Caco-2 (cell line): ENCODE measurements at places on chromosomes 12 and 14. TPM values are rescaled to one million over a fixed set of nuclear protein-coding genes. Genes with fewer than 3 reads are reported as not detected.

GYS2 gene
- 0.66 and 1.3 TPM in 2 replicates for total RNA-seq

ADSS1 gene
- total RNA-seq: 1.6 and 3.2 TPM in 2 replicates

LRFN5 gene
- not detected in 2 replicates for total RNA-seq

MORN3 gene
- total RNA-seq: 21.8 and 36.5 TPM in 2 replicates

HOXC5 gene
- 3.4 and 3.6 TPM in 2 replicates for total RNA-seq

TNFRSF1A gene
- 79.0 and 79.4 TPM in 2 replicates for total RNA-seq

BRMS1L gene
- 10.4 and 11.4 TPM in 2 replicates for total RNA-seq

LRP6 gene
- 72.7 and 78.4 TPM in 2 replicates for total RNA-seq

POTEM gene
- not detected in 2 replicates for total RNA-seq

RHEBL1 gene
- total RNA-seq: 2.5 and 2.6 TPM in 2 replicates

CRACR2A gene
- 15.4 and 16.5 TPM in 2 replicates for total RNA-seq

- H3K27ac ChIP-seq: no peak overlapping the region
- no peaks in the 10 kb centered on the region for H3K27me3 ChIP-seq
- no peaks in the 10 kb centered on the region for H3K4me1 ChIP-seq
- H3K36me3 ChIP-seq: no peaks in the 10 kb centered on the region
- DNase-seq: no peak
- H3K4me3 ChIP-seq: no peak overlapping the region
These were observed 5.7 kb upstream of the CHGA start for GRCh38 chr14:92917041-92917940.

GRCh38 chr14:74392616-74393570 is 33.1 kb downstream of the SYNDIG1L start:
- no peaks in the 10 kb centered on the region for H3K36me3 ChIP-seq
- H3K4me3 ChIP-seq: no peak overlapping the region
- H3K27ac ChIP-seq: no peak overlapping the region
- no peaks in the 10 kb centered on the region for H3K4me1 ChIP-seq
- no peaks in the 10 kb centered on the region for H3K27me3 ChIP-seq
- no peak for DNase-seq

DNA sequence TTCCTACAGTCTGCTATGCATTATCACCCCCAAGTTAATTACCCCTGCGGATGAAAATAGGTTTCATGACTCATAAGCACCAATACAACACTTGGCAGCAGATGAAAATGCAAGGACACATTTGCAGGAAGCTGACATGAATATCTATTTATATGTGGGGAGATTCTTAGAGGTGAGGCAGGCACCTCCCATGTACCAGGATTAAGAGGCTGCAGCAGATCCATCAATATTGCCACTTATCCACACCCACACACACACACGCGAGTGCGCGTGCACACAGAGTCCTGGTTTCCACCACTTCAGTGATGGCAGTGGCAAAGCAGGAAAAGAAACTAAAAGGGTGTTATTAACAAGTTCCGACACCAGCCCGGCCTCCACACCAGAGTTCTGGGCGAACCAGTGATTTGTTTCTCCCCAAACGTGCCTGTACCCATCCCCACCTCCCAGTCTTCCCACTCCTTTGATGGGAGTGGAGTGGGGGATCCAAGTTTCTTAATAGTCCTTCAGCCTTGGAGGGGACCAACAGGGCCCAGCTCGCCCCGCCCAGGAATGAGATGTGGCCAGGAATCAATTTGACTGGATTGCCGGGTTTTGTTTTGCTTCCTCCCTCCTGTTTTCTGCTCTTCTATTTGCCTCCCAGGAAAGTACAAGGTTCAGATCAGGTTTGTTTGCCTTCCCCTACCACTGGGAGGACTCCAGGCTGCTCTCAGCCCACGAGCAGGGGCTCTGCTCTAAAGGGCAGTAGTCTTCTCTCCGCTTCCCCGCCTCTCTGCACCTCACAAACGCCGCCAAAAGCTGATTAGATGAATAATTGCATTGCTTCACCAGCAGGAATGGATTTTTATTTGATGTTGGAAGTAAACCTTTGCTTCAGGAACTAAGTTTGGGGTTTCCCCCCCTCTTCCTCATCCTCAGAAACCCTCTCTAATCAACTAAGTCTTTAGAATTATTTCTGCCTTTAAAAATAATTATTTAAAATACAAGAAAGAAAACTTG is 5.2 kb downstream of the IRF2BPL start:
- H3K27me3 ChIP-seq: no peaks in the 10 kb centered on the region
- H3K4me3 ChIP-seq: 0 out of 2 replicates have a peak overlapping the region, but pooled peaks have one; percentile 3
- peak overlapping the region; percentile 63 for H3K27ac ChIP-seq
- peaks cover 39% of the 10 kb centered on the region for H3K4me1 ChIP-seq
- no peaks in the 10 kb centered on the region for H3K36me3 ChIP-seq
- DNase-seq: peak; percentile 89

DNA sequence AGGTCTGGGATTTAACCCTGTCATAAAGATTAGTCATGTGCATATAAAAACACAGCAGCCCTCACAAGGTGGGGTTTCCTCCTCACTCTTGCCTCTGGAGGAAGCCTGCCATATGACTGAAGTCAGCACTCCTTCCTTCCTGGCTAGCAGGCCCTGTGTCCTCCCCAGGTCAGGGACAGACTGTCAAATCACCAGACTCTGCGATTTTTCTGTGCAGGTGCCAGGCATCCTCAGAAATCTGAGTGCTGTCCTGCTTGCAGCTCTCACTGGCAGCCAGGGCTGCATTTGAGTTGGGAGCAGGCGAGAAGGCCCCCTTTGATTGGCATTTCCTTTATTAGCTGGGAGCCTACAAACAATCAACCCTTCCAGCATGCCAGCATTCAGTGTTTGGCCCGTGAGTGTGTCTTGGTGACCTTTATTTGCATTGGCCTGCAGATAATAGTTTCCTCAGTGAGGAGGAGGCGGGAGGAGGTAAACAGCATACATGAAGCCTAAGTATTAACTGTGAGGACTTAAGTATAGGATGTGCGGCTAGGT is 183.8 kb upstream of the ARHGAP5 start:
- H3K4me1 ChIP-seq: peaks cover 6% of the 10 kb centered on the region; the same call in 1 of the 2 replicates
- H3K27ac ChIP-seq: no peak overlapping the region
- no peaks in the 10 kb centered on the region for H3K27me3 ChIP-seq
- H3K4me3 ChIP-seq: no peak overlapping the region

- H3K4me3 ChIP-seq: peak overlapping the region; percentile 85
- no peaks in the 10 kb centered on the region; the same call in 1 of the 2 replicates for H3K27me3 ChIP-seq
- H3K4me1 ChIP-seq: peaks cover 5% of the 10 kb centered on the region; the same call in 1 of the 2 replicates
- no peaks in the 10 kb centered on the region for H3K36me3 ChIP-seq
- no peak for DNase-seq
These were observed 287 bp upstream of the SLC2A13 start for GRCh38 chr12:40106202-40106533.

DNA sequence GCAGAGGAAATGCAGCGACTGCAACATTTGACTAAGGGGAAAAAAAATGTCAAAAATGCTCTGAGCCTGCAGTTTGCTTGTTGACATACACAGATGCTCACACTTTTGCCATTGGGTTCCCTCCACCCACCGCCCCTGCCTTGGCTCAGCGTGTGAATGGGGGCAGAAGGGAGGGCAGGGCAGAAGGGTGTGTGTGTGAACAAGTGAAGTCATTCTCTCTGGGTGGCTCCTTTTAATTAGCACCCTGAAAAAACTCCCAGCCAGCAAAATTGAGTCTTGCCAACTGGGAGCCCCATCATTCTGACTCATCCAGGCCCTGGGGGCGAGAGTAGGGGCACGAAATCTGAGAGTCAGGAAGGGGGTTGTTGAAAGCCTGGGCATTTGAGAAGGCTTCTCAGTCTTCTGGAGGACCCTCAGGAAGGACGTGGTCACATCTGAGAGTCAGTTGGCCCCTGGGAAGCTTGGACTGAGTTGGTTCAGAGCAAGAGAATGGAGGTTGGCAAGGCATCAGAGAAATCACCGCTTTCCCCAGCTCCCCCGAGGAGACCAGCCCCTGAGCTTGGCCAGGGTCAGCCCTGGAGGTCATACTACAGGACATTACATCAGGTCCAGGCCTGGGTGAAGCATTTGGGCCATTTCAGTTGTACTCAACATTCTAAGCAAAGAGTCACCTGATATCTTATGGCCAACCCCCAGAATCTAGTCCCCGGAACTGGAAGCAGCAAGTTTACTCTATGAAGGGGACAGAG is 22.7 kb upstream of the KRT78 start:
- H3K4me1 ChIP-seq: peaks cover 38% of the 10 kb centered on the region
- no peak overlapping the region for H3K4me3 ChIP-seq
- DNase-seq: no peak

DNA sequence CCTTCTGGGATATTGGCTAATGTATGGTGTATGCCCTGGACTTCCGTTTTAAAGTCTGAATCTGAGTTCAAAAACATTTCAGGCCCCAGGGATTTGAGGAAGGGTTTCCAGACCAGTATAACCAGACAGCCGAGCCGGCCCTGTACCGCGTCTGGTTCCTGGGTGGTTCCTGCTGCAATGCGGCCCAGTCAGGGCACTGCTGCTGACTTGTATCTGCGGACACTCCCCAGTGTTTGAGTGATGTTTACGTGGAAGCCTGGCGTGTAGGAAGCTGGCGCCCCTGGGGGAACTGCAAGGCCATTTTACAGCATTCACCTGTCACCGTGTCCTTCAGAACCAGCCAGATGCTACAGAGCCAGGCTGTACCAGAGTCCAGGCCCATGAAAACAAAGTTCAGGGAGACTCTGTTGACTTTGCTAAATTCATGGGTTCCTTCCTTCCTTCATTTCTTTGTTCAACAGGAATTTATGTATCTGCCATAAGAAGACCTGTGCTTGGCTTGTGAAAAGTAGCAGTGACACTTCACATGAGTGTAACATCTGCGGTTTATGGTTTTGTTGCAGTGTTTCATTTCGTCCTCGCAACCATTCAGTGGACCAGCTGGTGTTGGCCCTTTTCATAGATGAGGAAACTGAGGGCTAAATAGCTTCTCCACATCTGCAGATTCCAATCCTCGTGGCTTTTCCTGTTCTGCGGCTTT is 16.8 kb downstream of the EML1 start:
- DNase-seq: no peak
- H3K4me3 ChIP-seq: no peak overlapping the region
- no peaks in the 10 kb centered on the region for H3K27me3 ChIP-seq
- no peaks in the 10 kb centered on the region for H3K36me3 ChIP-seq
- H3K4me1 ChIP-seq: no peaks in the 10 kb centered on the region

GRCh38 chr14:58717813-58718212 is 80.1 kb downstream of the DACT1 start:
- no peaks in the 10 kb centered on the region for H3K27me3 ChIP-seq
- H3K27ac ChIP-seq: no peak overlapping the region
- H3K4me1 ChIP-seq: no peaks in the 10 kb centered on the region
- H3K4me3 ChIP-seq: no peak overlapping the region
- DNase-seq: no peak

DNA sequence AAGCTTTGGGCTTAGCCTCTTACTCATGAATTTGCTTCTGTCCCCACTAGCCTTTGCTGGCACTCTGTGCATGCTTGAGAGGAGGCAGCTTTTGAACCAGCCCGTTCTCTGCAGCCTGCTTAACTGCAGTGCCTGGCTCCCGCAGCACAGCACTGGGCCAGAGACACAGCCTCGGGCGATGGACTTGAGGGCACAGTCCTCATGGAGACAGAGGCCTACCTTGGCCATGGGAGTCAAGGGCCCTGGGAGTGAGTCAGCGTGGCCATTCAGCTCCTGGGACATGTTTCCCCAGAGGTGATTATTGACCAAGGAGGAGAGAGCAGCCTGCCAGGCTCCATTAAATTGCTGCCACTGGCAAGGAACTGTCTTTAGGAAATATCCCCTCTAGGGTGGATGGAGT is 93.5 kb downstream of the SMOC1 start:
- H3K36me3 ChIP-seq: no peaks in the 10 kb centered on the region
- H3K27ac ChIP-seq: no peak overlapping the region
- peaks cover 19% of the 10 kb centered on the region for H3K4me1 ChIP-seq

DNA sequence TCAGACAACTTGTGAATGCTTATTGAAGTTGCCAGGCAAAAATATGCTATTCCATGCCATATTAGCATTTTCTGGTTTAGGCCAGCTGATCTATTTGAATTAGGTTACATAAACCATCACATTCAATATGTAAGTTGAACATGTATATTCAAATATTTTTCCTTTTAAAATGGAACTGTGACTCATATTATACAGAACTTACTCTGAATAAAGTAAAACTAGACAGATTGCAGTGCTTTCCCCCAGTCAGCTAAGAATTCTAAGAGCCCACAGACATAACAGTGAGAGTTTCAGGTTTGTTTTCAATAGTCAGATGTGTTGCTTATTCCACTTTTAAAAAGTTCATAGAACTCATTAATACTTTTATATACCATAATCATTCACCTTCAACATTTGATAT is 119.8 kb downstream of the MGST1 start:
- H3K27ac ChIP-seq: no peak overlapping the region
- no peaks in the 10 kb centered on the region for H3K27me3 ChIP-seq

- no peaks in the 10 kb centered on the region for H3K4me1 ChIP-seq
- no peak overlapping the region for H3K4me3 ChIP-seq
- no peak overlapping the region for H3K27ac ChIP-seq
- DNase-seq: no peak
- H3K36me3 ChIP-seq: no peaks in the 10 kb centered on the region
- H3K27me3 ChIP-seq: no peaks in the 10 kb centered on the region
These were observed 214.6 kb downstream of the C12orf50 start for GRCh38 chr12:87814625-87815024.

DNA sequence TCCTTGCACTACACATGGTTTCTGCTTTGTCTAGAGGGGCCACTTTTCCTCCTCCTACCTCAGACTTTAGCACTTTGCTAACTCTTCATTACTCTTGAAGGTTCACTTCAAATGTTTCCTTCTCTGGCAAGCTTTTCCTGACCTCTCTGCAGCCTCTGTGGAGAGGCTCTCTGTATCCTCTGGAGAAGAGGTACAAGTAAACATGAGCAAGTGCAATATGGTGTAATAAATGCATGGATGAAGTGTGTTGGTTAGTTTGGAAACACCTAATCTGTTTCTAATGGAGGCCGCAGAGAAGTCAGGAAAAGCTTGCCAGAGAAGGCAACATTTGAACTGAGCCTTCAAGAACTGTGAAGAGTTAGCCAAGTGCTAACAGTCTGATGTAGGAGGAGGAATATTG is 329.3 kb downstream of the GRIN2B start:
- no peaks in the 10 kb centered on the region for H3K27me3 ChIP-seq
- no peak overlapping the region for H3K27ac ChIP-seq
- no peak for DNase-seq
- no peak overlapping the region for H3K4me3 ChIP-seq
- no peaks in the 10 kb centered on the region for H3K4me1 ChIP-seq

GRCh38 chr14:104560586-104560945 is 19.0 kb upstream of the C14orf180 start:
- DNase-seq: no peak
- H3K27ac ChIP-seq: no peak overlapping the region
- H3K36me3 ChIP-seq: no peaks in the 10 kb centered on the region
- H3K27me3 ChIP-seq: peaks cover 1% of the 10 kb centered on the region
- no peak overlapping the region for H3K4me3 ChIP-seq

GRCh38 chr14:62886461-62886860 is 158.8 kb downstream of the KCNH5 start:
- no peaks in the 10 kb centered on the region for H3K4me1 ChIP-seq
- no peak overlapping the region for H3K27ac ChIP-seq
- no peak for DNase-seq
- H3K4me3 ChIP-seq: no peak overlapping the region

- no peaks in the 10 kb centered on the region for H3K27me3 ChIP-seq
- no peaks in the 10 kb centered on the region for H3K36me3 ChIP-seq
- peaks cover 6% of the 10 kb centered on the region for H3K4me1 ChIP-seq
- DNase-seq: no peak
- H3K4me3 ChIP-seq: no peak overlapping the region
These were observed 82.4 kb downstream of the ARL6IP4 start for GRCh38 chr12:123062681-123063486.
